ENCODE measurements at places on chromosomes 11 and 22. TPM values are rescaled to one million over a fixed set of nuclear protein-coding genes. Genes with fewer than 3 reads are reported as not detected.

USP2 gene
- 0.36 TPM for polyA plus RNA-seq

GRCh38 chr11:61966734-61967115, 709 bp downstream of the FTH1 start:
- H3K4me1 ChIP-seq, result peaks cover 71% of the 10 kb centered on the region
- H3K27me3 ChIP-seq, result no peaks in the 10 kb centered on the region
- H3K36me3 ChIP-seq, result peaks cover 16% of the 10 kb centered on the region
- no peak for DNase-seq
- H3K4me3 ChIP-seq, result peak overlapping the region; percentile 100
- peak overlapping the region; percentile 95 for H3K27ac ChIP-seq

DNA sequence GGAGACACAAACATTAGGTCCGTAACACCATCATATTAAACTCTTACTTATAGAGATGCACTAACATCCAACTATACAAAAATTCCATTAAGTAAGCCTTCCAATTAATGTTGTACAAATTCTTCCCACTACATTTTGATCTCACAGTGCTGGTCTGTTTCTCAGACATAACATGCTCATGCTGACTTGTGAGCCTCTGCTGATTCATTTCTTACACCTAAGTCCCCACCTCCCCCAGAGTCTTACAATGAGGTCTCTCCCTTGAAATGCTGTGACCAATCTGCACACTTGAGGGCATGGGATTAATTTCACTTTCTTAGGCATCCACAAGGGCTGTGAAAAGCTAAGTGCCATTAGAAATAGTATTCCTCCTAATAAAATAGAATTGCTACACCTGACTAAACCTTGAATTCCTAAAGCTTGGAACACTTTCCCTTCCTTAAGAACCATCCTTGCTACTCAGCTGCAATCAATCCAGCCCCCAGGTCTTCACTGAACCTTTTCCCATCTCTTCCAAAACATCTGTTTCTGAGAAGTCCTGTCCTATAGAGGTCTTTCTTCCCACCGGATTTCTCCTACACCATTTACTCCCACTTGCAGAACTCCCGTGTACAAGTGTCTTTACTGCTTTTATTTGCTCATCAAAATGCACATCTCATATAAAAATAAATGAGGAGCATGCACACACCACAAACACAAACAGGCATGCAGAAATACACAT, 2.0 kb downstream of the HBG1 start:
- H3K4me3 ChIP-seq, result no peak overlapping the region
- no peaks in the 10 kb centered on the region for H3K27me3 ChIP-seq
- DNase-seq, result no peak
- no peak overlapping the region for H3K27ac ChIP-seq

RAB3IL1 gene
- not detected for polyA plus RNA-seq

DNA sequence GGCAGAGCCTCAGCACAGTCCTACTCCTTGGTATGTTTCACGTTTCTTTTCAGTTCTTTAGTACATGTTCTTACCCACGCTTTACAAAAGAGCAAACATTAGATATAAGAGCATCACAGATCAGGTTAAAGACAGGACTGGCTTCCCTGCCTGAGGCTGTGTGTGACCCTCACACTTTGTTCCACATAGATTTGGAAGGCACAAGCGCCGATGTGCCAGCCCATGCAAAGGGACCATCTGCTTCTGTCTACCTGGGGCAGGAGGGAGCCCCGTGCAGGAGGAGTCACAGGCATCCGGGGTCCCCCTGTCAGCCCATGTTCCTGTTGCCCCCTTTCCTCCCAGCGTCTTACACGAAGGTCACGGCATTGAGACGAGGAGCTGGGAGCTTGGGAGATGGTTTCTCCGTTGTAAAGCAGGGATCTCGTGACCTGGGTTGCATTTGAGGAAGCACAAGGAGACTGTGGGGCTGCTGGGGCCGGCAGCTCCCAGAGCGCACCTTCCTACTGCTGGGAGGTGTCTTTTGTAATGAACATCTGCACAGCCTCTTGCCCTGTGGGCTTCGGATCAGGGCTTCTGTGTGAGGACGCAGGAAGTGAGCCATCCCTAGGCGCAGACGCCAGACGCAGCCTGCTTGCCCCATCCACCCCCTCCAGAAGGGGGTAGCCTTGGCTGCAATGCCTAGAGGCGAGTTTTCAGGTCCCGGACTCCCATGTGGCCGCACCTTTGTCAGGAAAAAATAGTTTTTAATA, 72.6 kb downstream of the SCN3B start:
- no peaks in the 10 kb centered on the region for H3K4me1 ChIP-seq
- no peak for DNase-seq
- peaks cover 10% of the 10 kb centered on the region for H3K36me3 ChIP-seq
- H3K27me3 ChIP-seq, result no peaks in the 10 kb centered on the region

DNA sequence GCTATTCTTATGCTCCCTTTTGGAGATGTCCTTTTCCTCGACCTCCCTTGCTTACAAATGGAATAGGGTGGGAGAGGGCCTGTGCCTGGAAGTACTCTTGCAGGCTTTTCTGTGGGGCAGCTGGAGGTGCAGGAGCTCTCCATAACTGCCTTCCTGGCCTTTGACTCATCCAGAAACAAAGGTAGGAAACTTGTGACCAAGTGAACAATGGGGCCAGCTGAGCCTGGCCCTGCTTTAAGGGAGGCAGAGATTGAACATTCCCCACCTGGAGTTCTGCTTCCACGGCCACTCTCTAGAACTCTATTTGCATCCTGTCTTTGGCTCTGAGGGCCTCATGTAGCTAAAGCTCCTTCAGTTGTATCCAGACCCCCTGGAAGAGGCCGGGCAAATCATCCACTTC, 5.1 kb upstream of the LYVE1 start:
- H3K36me3 ChIP-seq, result peaks cover 15% of the 10 kb centered on the region
- no peak overlapping the region for H3K27ac ChIP-seq
- H3K27me3 ChIP-seq, result no peaks in the 10 kb centered on the region
- no peak overlapping the region for H3K4me3 ChIP-seq
- peaks cover 7% of the 10 kb centered on the region for H3K4me1 ChIP-seq

DNA sequence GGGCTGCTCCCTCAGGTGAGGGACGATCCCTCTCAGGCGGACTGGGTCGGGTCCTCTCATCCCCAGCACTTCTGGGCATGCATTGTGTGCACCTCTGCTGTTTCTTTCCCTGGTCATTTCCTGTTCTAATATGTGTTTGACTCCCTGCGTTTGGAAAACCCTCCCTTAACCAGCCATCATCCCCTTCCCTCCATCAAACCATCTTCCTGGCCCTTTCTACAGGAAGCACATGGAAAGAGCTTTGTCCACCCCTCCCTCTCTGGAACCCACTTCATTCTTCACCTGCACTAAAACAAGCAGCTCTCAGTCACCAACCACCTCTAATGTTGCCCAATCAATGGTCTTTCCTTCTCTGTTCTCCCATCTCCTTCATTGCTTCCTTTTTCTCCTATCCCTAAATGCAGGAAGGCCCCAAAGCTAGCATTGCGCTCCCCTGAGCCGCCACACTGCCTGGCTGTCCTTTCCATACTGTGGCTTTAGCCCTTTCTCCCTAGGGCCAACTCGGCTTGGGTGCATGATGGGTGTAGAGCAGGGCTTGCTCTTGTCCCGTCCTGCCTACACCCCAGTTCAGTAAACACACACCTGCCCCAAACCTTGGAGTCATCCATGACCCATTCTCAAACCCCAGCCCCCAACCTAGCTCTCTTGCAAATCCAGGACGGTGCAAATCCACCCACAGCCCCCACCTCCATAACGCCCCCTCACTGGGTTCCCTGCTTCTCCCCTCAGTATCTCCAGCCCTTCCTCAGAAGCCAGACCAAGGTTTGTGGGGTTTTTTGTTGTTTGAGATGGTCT, 5.4 kb upstream of the GAS2L1 start:
- DNase-seq, result no peak
- peak overlapping the region; percentile 17 for H3K27ac ChIP-seq
- peaks cover 26% of the 10 kb centered on the region for H3K4me1 ChIP-seq
- H3K36me3 ChIP-seq, result peaks cover 45% of the 10 kb centered on the region

DNA sequence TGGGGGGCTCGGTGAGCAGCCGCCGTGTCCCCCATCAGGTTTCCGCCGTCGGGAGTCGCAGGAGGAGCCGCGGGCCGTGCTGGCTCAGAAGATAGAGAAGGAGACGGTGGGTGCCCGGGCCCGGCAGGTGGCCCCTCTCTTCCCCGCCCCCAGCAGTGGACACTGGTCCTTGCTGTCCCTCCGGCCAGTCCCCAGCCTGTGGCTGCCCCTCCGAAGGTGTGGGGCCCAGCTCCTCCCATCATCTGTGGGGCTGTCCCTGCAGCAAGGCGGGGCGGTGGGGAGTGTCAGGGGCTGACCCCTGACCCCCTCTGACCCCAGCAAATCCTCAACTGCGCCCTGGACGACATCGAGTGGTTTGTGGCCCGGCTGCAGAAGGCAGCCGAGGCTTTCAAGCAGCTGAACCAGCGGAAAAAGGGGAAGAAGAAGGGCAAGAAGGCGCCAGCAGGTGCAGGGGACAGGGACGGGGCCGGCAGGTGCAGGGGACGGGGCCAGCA, 15.3 kb downstream of the EPS8L2 start:
- no peak overlapping the region for H3K4me3 ChIP-seq
- no peaks in the 10 kb centered on the region for H3K36me3 ChIP-seq
- H3K27me3 ChIP-seq, result peaks cover 5% of the 10 kb centered on the region
- no peak overlapping the region for H3K27ac ChIP-seq

GRCh38 chr22:25368271-25368670, 148.8 kb downstream of the CRYBB2 start:
- no peak overlapping the region for H3K27ac ChIP-seq
- DNase-seq, result peak; percentile 27
- H3K4me3 ChIP-seq, result no peak overlapping the region
- H3K27me3 ChIP-seq, result no peaks in the 10 kb centered on the region
- H3K4me1 ChIP-seq, result no peaks in the 10 kb centered on the region

- no peak overlapping the region for H3K27ac ChIP-seq
- H3K36me3 ChIP-seq, result no peaks in the 10 kb centered on the region
- H3K4me1 ChIP-seq, result peaks cover 13% of the 10 kb centered on the region
- DNase-seq, result no peak
- H3K27me3 ChIP-seq, result no peaks in the 10 kb centered on the region
Observed at GRCh38 chr22:29396126-29396525, 7.8 kb upstream of the AP1B1 start.

GRCh38 chr11:67392183-67392715, 463 bp downstream of the RAD9A start:
- H3K4me1 ChIP-seq, result peaks cover 35% of the 10 kb centered on the region
- peaks cover 24% of the 10 kb centered on the region for H3K36me3 ChIP-seq
- H3K27ac ChIP-seq, result peak overlapping the region; percentile 10
- H3K4me3 ChIP-seq, result peak overlapping the region; percentile 85

GRCh38 chr22:41241133-41241676, 474 bp upstream of the CHADL start:
- peaks cover 27% of the 10 kb centered on the region for H3K36me3 ChIP-seq
- H3K27me3 ChIP-seq, result no peaks in the 10 kb centered on the region
- peaks cover 14% of the 10 kb centered on the region for H3K4me1 ChIP-seq
- no peak overlapping the region for H3K4me3 ChIP-seq
- DNase-seq, result no peak

VSIG10L2 gene
- polyA plus RNA-seq, result not detected

WNT7B gene
- polyA plus RNA-seq, result not detected

GRCh38 chr22:27114186-27114585, 456.8 kb downstream of the MIAT start:
- no peak for DNase-seq
- H3K4me1 ChIP-seq, result peaks cover 30% of the 10 kb centered on the region
- H3K27ac ChIP-seq, result peak overlapping the region; percentile 97
- no peaks in the 10 kb centered on the region for H3K27me3 ChIP-seq
- no peaks in the 10 kb centered on the region for H3K36me3 ChIP-seq

ARHGEF12 gene
- 0.87 TPM for polyA plus RNA-seq

DNA sequence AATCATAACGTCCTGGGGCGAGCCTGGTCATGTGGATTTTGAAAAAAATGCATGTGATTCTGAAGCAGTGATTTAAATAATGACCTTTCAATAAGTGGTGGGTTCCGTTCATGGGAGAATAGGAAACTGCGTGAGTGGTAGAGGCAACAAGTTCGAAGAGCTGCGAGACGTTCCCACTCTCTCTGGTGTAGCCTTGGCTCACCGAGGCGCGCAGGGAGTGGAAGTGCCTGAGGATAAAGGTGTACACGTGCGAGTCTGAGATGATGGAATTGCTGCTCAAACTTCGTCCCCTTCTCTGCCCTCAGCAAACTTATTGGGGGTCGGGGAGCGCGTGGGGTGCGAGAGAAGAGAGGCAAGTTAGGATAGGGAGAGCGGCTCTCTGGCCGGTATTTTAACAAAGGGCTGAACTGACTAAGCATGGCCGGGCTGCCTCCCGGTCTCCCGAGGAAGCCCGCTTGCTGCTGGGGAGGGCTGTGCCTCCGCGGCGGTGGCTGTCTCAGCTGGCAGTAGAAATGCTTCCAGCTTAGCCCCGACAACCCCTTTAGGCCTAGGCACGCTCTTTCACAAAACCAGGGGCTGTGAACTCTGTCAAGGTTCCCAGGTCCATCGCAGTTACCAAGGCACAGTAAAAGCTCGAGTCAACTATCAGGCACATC, 875 bp upstream of the STT3A start:
- peaks cover 12% of the 10 kb centered on the region for H3K36me3 ChIP-seq
- peak overlapping the region; percentile 60 for H3K4me3 ChIP-seq
- peaks cover 26% of the 10 kb centered on the region for H3K4me1 ChIP-seq
- no peaks in the 10 kb centered on the region for H3K27me3 ChIP-seq
- H3K27ac ChIP-seq, result peak overlapping the region; percentile 94

CDC42EP2 gene
- 15.4 TPM for polyA plus RNA-seq

GNAZ gene
- polyA plus RNA-seq, result not detected

DNA sequence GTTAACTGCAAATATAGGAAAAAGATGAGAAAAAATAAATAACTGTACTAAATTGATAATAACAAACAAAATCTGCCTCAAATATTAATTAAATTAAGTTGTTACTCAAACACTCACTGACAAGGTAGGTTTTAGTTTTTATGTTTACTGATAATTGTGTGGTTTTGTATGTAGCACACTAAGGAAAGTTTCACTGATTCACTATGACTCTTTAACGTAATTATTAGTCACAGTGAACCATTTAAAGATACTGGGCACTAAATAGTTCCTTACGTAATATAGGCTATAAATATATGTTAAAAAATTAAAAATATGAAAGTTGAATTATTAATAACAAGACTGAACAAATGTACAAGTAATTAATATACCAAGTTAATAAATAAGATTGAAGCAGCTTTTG, 2330.0 kb upstream of the RAG2 start:
- H3K4me1 ChIP-seq, result no peaks in the 10 kb centered on the region
- H3K4me3 ChIP-seq, result no peak overlapping the region
- no peaks in the 10 kb centered on the region for H3K36me3 ChIP-seq
- no peak overlapping the region for H3K27ac ChIP-seq
- no peaks in the 10 kb centered on the region for H3K27me3 ChIP-seq
- DNase-seq, result no peak

DNA sequence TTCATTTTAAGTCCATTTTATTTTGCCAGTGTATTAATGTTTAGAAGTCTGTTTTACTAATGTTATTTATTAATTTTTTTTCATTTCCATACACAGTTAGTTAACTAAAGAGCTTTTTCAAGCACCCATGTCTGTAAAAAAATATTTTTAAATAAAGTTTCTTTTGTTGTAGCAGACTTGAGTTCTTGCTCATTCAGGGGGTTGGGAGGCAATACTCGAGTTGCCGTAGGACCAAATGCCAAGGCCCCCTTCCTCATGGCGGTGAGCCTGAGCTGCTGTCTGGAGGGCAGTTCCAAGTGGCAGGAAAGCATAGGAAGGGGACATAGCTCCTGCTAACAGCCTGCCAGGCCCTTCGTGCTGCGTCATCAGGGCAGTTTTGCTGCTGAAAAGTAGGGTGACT, 9.0 kb downstream of the MCAM start:
- H3K4me3 ChIP-seq, result no peak overlapping the region
- DNase-seq, result no peak
- H3K27ac ChIP-seq, result no peak overlapping the region
- H3K36me3 ChIP-seq, result peaks cover 66% of the 10 kb centered on the region
- H3K27me3 ChIP-seq, result no peaks in the 10 kb centered on the region
- no peaks in the 10 kb centered on the region for H3K4me1 ChIP-seq
